Kidney epithelial cell (primary cell): ENCODE measurements at places on chromosomes 7 and 10. TPM values are rescaled to one million over a fixed set of nuclear protein-coding genes. Genes with fewer than 3 reads are reported as not detected.

GRCh38 chr7:100803398-100804161 is 23.7 kb downstream of the EPHB4 start:
- DNase-seq, result peak; percentile 70

- no peak for DNase-seq
These were observed 189.8 kb upstream of the SH2B2 start for GRCh38 chr7:102096706-102097427.

GRCh38 chr7:23261843-23262452 is 15.4 kb downstream of the GPNMB start:
- DNase-seq, result peak; percentile 19

DNA sequence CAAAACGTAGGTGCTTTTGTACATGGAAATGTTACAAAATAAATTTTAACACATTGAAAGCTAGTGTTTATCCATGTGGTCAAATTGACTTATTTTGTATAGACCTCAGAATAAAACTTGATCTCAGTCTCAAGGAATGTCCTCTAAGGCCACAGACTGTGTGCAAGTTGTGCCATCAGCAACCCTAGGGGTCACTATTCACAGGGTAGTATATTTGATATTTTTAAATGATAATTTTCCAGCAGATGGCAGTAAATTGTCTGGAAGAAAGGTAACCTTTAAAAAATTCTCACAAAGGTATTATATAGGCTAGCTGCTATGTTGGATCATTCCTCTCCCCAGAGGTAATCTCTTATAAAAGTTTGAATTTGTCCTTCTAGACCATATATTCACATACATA is 12.9 kb upstream of the SNX10 start:
- DNase-seq, result no peak

- no peak for DNase-seq
These were observed 199.2 kb downstream of the IMMP2L start for GRCh38 chr7:111363099-111363498.

- DNase-seq, result no peak
These were observed 108.6 kb upstream of the TAC1 start for GRCh38 chr7:97623333-97623732.

GRCh38 chr10:24008164-24009091 is 200.5 kb upstream of the KIAA1217 start:
- DNase-seq, result peak; percentile 95

- no peak for DNase-seq
These were observed 190.5 kb downstream of the GLI3 start for GRCh38 chr7:42046483-42046882.

GRCh38 chr10:110643653-110644597 is at the start of gene RBM20:
TSS of gene RBM20 (plus strand) at chr10:110644336. CDS start at chr10:110644455, 119 bp downstream.
- no peak for DNase-seq

DNA sequence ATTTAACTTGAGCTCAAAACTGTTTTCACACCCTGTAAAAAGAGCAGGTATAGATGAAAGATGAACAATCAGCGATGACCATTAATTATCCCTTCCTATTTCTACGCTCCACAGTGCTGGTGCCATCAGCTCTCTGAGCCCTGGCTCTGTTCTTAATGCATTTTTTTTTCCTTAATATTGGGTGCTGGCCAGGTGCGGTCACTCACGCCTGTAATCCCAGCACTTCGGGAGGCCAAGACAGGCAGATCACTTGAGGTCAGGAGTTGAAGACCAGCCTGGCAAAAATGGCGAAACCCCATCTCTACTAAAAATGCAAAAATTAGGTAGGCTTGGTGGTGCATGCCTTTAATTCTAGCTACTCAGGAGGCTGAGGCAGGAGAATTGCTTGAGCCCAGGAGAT is 4.2 kb downstream of the STEAP4 start:
- DNase-seq, result no peak

- no peak for DNase-seq
These were observed 5.0 kb upstream of the TNRC18 start for GRCh38 chr7:5428478-5429252.

DNA sequence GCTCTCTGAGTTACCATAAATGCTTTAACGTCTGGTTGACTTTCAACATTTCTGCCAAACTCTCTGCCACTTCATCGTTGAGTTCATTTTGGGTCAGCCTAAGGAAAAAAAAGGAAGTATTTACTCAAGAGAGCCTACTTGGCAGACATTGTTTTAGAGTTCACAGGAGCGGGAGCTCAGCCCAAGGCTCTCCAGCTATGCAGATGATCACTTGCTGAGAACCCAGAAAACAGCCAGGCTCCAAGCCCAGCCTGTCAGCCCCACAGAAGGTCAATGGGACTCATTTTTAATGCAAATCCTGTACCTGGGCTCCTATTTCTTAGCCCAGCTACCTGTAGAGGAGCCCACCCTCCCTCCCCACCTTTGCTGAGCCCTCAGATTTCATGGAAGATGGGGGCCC is 45.5 kb downstream of the NOD1 start:
- no peak for DNase-seq

DNA sequence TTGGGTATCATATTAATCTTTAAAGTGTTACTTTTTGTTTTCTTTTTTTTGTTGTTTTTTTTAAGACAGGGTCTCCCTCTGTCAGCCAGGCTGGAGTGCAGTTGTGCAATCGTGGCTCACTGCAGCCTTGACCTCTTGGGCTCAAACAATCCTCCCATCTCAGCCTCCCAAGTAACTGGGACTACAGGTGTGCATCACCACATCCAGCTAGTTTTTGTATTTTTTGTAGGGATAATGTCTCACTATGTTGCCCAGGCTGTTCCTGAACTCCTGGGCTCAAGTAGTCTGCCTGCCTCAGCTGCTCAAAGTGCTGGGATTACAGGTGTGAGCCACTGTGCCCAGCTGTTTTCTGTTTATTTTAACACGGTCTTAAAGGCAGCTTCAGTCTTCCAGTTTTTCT is 23.3 kb downstream of the KMT2E start:
- no peak for DNase-seq

DNA sequence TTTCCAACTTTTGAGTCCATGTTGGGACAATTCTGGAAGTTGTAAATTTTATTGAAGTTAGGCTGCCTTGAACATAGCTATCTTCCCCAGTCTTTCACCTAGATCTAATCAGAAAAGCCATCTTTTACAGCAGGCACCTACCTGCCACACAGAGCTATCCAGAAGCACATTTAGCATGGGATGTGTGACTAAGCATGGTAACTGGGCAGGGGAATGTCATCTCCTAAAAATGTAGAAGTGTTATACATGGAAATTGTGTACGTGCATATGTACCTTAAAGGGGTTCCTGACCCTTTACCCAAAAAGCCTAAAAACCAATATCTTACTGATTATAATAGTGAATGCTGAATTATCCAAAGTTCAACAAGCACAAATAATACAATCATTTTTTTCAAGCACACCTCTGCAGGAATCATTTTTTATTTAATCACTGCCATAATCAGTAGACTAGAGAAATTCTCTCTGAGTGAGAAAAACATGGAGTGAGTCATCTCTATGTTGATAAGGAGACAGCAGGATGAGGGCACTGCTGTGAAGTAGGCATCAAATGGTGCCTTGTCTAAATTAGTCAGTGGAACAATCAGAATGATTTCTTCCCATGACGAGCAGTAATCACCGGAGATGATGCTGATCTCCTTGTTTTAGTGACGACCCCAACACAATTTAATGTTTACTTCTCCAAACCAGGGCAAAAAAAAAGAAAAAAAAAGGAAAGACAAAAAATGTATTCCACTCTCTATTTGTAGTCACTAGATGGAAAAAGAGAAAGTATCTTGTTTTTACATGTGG is 75.9 kb downstream of the SORBS1 start:
- no peak for DNase-seq

- no peak for DNase-seq
These were observed 147.4 kb downstream of the PRPF18 start for GRCh38 chr10:13734151-13734550.

DNA sequence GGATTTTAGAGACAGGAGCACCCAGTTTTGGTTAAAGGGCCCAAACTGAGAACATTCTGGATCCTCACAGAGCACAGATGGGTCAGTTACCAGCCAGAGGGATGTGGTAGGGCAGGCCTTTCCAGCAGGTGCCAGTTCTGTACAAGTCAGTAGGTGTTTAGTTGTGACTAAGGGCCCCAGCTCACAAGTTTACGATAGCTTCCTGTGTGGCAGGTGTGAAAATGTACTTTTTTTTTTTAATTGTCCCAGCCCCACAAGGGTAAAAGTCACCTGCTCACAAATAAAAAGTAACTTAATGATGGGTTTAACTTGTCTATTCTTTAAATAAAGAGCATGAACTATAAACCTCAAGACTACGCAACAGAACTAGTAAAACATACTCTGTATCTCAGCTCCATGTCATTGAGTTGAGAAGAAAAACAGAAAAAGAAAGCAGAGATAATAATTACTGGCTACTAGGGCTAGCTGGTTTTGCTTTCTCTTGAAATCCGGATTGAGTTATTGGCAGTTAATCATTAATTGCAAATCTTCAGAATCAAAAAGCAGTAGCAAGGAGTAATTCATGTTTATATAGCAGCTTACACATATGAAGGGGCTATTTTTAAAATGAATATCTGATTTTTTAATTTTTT is 15.4 kb downstream of the NFE2L3 start:
- DNase-seq, result no peak

- no peak for DNase-seq
These were observed 36.5 kb downstream of the AGAP3 start for GRCh38 chr7:151122796-151123157.

DNA sequence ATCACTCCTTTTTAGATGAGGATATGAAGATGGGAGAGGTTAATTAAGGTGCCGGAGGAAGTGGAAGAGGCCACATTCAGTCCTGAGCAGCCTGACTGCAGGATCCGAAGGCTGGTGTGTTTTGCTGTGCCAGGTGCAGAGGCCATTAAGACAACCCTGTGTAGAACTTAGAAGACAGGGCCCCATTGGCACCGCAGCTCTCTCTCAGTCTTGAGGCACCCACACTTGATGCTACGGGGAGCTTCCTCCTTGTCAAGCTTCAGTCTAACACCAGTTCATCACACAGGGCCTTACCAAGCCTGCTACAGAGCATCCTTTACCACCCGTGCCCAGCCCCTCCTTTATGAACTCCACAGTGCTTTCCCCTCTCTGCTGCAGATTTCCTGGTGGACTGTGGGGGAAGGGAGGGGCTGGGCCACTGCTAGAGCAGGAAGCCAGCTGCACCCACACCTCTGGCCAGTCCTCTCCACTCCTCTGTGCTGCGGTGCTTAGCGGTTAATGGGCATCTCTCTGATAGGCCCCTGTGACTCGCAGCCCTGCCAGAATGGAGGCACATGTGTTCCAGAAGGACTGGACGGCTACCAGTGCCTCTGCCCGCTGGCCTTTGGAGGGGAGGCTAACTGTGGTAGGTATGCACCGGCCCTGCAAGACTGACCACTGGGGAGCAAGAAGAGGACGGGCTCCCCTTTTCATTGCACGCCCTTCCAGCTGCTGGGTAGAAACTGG is 45.5 kb downstream of the VWA2 start:
- no peak for DNase-seq

DNA sequence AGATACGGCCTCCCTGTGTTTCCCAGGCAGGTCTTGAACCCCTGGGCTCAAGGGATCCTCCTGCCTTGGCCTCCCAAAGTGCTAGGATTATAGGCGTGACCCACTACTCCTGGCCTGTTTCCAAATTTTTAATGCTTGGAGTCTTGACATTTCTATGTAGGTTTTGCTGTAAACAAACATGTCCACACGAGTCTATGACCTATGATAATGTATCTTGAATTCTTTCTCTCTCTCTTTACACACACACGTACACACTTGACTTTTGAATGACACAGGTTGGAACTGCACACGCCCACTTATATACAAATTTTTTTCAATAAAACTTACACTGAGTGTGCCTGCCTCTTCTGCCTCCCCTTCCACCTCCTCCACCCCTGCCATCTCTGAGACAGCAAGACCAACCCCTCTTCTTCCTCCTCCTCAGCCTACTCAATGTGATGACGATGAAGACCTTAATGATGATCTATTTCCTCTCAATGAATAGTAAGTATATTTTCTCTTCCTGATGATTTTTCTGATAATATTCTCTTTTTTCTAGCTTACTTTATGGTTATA is 44.1 kb upstream of the LAMB1 start:
- no peak for DNase-seq

- no peak for DNase-seq
These were observed 48.9 kb downstream of the FHIP2A start for GRCh38 chr10:114870486-114870885.

- no peak for DNase-seq
These were observed 79.0 kb downstream of the SDK1 start for GRCh38 chr7:3380034-3380433.

GRCh38 chr7:123677061-123677715 is 21.5 kb downstream of the LMOD2 start:
- DNase-seq, result no peak

- no peak for DNase-seq
These were observed 68.6 kb downstream of the C7orf25 start for GRCh38 chr7:42843205-42843800.

DNA sequence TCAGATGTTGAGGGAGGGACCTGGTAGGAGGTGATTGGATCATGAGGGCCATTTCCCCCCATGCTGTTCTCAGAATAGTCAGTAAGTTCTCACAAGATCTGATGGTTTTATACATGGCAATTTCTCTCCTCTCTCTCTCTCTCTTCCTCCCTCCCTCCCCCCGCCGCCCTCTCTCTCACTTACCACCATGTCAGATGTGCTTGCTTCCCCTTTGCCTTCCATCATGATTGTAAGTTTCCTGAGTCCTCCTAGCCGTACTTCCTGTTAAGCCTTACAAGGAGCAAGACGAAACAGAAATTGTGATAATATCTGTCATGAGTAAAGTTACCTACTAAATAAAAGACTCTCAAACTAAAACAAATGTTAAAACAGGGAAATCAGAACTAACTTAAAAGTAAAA is 19.9 kb upstream of the GPR141 start:
- no peak for DNase-seq

DNA sequence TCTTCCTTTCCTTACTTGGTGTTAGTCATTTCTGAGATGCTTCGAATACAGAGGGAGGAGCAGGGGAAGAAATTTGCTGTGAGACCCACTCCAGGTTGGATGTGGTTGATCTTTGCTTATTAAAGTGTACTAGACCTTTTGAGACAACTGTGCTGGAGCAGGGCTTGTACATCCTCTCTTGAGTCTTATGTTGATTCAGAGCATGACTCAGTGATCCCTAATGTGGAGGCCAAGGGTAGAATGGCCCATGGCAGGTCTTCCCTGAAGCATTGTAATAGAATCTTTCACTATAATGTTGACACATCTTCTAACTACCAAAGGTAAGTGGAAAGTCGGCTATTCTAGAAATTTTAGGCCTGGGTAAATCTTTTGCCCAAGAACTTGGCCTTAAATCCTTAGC is 17.0 kb upstream of the SFR1 start:
- no peak for DNase-seq

- no peak for DNase-seq
These were observed 116.8 kb upstream of the TBX20 start for GRCh38 chr7:35370687-35371086.

- DNase-seq, result no peak
These were observed 165.1 kb downstream of the SH3PXD2A start for GRCh38 chr10:103690281-103690680.

- DNase-seq, result no peak
These were observed 63.2 kb upstream of the BMPER start for GRCh38 chr7:33842150-33842549.

The CYP17A1 gene
- total RNA-seq, result 0.07 TPM in 1 of 2 replicates, not detected in the other

The GRK5 gene
- 2.8 and 3.8 TPM in 2 replicates for total RNA-seq

The ASNS gene
- 232 and 236 TPM in 2 replicates for total RNA-seq

The NDUFA5 gene
- total RNA-seq, result 31.6 and 42.2 TPM in 2 replicates

The ERVW-1 gene
- not detected in 2 replicates for total RNA-seq

The ACHE gene
- total RNA-seq, result 1.3 and 6.4 TPM in 2 replicates

The TAS2R4 gene
- 0.07 and 0.08 TPM in 2 replicates for total RNA-seq

The TLX1 gene
- total RNA-seq, result not detected in 2 replicates

The CHAT gene
- total RNA-seq, result not detected in 2 replicates

The MOGAT3 gene
- not detected in 2 replicates for total RNA-seq

The PSMA2 gene
- total RNA-seq, result 71.2 and 91.8 TPM in 2 replicates

The COL28A1 gene
- total RNA-seq, result 0.14 and 0.21 TPM in 2 replicates

The TMEM236 gene
- total RNA-seq, result 0.08 and 0.14 TPM in 2 replicates

The EPO gene
- not detected in 2 replicates for total RNA-seq

The GPC2 gene
- 13.6 and 14.7 TPM in 2 replicates for total RNA-seq

The IKZF1 gene
- total RNA-seq, result 0.33 and 1.3 TPM in 2 replicates
